Central memory CD8-positive, alpha-beta T cell (primary cell): ENCODE measurements at places on chromosomes 5 and 9.

DNA sequence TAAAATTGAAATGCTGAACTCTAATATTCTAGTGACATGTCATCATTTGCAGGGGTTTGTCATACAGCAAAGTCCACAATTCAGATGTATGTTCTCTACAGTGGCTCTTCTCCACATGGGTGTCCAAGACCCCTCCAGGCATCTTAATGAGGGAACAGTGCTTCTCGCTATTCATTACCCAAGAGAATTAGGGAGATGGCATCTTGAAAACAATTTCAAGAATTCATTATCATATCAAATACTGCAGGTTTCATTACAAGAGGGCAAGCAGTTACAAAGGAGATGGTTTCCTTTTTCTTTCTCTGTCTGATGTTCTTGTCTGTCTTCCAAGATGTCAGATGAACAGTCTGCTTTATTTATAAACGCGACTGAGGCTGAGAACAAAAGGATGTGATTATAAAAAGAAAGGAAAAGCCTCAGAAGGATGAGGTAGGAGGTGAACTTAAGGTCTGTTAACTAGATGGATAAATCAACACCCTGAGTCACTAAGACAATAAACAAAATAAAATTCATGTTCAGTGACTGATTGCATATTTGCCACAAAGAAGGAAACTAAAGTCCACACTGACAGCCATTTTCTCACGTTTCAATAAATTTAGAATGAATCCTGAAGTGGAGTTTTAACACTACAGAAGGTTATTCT, 326.7 kb upstream of the EFNA5 start:
- no peak for DNase-seq

DNA sequence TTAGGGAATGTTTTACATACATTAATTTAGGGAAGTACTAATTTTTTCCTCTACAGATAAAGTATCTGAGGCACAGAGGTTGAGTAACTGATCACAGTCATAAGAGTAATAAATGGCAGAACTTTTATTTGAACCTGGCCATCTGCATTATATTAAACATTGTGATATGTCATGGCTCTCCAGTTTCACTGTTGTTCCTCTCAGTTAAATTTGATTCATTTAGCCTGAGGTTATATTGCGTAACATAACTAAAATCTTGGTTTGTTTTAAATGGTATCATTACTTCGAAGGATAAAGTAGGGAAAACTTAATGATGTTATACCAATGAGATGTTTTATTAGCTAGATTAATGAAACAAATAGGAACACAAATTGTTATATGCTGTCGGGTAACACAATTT, 284.4 kb downstream of the KDM4C start:
- no peak for DNase-seq

DNA sequence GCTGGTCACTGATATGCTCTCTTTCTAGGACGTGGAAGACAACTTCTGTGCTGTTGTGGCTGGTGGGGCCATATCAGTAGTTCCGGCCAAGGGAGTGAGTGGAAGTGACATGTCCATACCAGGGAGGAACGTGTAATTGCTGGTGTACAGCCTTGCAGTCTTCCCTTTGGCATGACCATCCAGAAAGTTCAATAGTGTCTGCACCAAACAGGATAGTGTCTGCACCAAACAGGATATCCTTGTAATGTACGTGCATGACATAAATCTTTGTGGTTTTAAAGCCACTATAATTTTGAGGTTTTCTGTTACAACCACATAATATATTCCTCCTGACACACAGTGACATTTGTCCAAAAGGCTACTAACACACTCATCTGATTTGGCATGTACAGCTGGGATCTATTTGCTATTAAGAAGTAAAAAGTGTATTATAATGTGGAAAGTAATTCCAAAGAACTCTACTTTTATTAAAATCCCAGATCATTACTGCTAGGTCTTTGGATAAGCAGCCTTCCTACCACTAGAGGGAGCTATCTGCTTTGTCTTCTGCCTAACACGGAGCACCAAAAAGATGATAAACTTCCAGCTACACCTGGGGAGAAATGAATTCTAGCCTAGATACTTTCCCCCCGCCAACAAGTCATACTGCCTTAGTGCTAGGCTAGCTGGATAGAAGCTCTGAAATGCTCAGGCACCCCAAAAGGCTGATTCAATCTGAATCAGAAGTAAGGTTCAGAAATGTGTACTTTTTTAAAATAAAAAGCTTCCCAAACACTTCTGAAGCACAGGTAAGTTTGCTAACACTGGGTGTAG, 52.7 kb downstream of the RNF145 start:
- no peak for DNase-seq

- DNase-seq: no peak
Measured at GRCh38 chr5:134289509-134290113, 63.7 kb upstream of the PPP2CA start.
